ENCODE measurements at places on chromosomes 7 and 10. TPM values are rescaled to one million over a fixed set of nuclear protein-coding genes. Genes with fewer than 3 reads are reported as not detected.

The PIK3CG gene
- 6.5 TPM for total RNA-seq

The INMT gene
- 41.2 TPM for total RNA-seq

The CYP26C1 gene
- 0.31 TPM for total RNA-seq

The GPR15LG gene
- total RNA-seq: not detected

DNA sequence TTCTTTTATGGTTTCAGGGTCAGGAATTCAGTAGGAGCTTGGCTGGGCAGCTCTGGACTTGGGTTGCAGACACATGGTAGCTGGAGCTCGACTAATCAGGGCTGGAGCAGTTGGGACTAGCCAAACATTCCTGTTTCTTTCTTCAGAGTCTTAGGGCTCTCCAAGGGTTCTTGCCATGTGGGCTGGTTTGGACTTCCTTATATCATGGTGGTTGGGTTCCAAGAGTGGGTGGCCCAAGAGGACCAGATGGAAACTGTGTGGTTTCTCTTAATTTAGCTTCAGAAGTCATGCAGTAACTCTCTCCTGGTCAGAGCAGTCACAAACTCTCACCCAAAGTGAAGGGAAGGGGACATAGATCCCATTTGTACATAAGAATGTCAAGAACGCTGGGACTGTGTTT lies 270.1 kb upstream of the FZD1 start:
- no peak for DNase-seq
- no peaks in the 10 kb centered on the region for H3K36me3 ChIP-seq
- no peaks in the 10 kb centered on the region for H3K27me3 ChIP-seq
- no peaks in the 10 kb centered on the region for H3K4me1 ChIP-seq
- no peak overlapping the region for H3K27ac ChIP-seq

GRCh38 chr7:138873220-138873892 lies 75.4 kb upstream of the ATP6V0A4 start:
- no peaks in the 10 kb centered on the region for H3K27me3 ChIP-seq
- H3K4me1 ChIP-seq: no peaks in the 10 kb centered on the region
- no peaks in the 10 kb centered on the region for H3K36me3 ChIP-seq
- no peak overlapping the region for H3K27ac ChIP-seq
- H3K4me3 ChIP-seq: no peak overlapping the region

DNA sequence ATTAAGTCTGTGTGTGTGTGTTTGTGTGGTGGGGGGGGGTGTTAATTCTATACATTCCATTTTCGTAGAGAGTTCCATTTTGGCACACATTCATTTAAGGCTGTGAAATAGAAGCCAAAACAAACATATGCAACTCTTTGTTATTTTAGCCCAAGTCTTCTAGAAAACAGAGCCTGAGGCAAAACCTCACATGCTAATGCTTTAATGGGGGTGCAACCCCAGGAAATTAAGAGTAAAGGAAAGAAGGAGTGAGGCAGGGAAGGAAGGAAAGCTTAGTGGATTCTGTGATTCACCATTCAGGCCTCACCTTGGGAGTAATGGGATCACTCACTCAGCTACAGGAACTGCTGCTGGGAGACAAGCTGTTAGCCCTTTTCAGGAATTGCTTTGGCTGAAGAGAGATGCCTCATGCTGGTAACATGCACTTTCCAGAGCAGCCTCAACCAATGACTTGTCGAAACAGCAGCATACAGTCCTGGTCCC lies 73.0 kb upstream of the CTTNBP2 start:
- no peaks in the 10 kb centered on the region for H3K27me3 ChIP-seq
- DNase-seq: no peak
- H3K4me3 ChIP-seq: no peak overlapping the region

GRCh38 chr10:64041989-64042490 lies 520.8 kb downstream of the REEP3 start:
- no peaks in the 10 kb centered on the region for H3K36me3 ChIP-seq
- no peak for DNase-seq
- H3K4me3 ChIP-seq: peak overlapping the region; percentile 46
- H3K4me1 ChIP-seq: no peaks in the 10 kb centered on the region
- H3K27ac ChIP-seq: no peak overlapping the region

- no peaks in the 10 kb centered on the region for H3K27me3 ChIP-seq
- H3K4me1 ChIP-seq: no peaks in the 10 kb centered on the region
- no peak for DNase-seq
- H3K36me3 ChIP-seq: no peaks in the 10 kb centered on the region
- no peak overlapping the region for H3K4me3 ChIP-seq
Observed at GRCh38 chr10:68184546-68184945, 47.4 kb downstream of the ATOH7 start.

- H3K4me3 ChIP-seq: no peak overlapping the region
- no peaks in the 10 kb centered on the region for H3K27me3 ChIP-seq
- DNase-seq: no peak
- H3K36me3 ChIP-seq: no peaks in the 10 kb centered on the region
Observed at GRCh38 chr7:32522746-32523530, 27.6 kb downstream of the AVL9 start.

DNA sequence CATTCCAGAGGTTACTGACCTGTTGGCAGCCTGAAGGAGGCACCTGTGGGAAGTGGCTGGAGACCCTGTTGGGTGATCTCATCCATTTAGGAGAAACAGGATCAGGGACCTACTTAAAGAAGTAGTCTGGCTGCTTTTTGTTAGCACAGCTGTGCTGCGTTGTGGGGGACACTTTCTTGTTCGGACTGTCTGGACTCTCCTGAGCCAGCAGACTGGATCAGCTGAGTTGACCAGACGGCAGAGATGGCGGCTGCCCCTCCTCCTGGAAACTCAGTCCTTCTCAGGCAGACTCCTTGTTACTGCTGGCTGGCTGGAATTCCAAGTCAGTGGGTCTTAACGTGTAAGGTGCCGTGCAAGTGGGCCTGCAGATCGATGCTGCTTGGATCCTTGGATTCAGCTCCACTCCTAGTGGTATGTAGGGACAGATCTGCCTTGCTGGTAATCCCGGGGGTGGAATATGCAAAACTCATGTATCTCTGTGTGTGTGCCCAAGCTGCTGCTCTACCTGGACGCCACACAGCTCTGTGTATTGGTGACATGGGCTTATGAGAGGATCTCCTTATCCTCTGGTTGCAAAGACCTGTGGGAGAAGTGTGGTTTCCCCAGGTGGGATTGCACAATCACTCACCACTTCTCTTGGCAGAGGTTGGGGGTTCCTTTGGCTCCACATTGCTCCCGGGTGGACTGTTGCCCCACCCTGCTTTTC lies 87.3 kb downstream of the CCSER2 start:
- no peaks in the 10 kb centered on the region for H3K36me3 ChIP-seq
- H3K4me1 ChIP-seq: no peaks in the 10 kb centered on the region
- H3K27ac ChIP-seq: no peak overlapping the region

DNA sequence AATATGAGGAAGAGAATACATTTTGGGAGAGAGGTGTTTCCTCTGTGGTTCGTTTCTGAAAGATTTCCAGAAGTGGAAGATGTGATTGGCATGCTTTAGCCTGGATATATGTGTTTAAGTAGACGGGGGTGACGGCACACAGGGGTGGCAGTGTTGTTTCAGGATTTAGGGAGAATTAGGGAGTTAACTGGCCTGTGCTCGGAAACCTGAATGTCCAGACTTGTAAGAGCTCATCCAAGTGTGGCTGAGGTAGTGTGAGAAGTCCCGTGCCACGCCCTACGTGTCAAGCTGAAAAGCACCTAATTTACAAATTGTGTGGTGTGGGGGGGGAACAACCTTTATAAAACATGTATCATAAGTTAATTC lies 1.1 kb downstream of the RALA start:
- H3K27ac ChIP-seq: peak overlapping the region; percentile 95
- peak overlapping the region; percentile 96 for H3K4me3 ChIP-seq
- no peaks in the 10 kb centered on the region for H3K27me3 ChIP-seq

DNA sequence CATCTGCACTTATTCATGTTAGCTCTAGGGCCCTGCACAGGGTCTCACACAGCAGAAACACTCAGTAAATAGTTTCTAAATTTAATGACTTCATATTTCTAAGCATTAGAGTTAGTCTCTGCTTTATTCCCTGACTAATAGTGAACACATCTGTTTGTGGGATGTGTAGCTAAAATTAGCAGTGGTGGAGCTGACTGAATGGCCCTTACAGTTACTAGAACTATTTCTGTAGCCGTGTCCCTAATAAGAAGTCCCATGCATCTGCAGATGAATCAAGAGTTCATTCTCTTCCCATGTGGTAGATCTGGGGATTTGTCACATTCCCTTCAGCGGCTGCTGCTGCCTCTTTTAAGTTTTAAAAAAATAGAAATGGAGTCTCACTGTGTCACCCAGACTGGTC lies 11.7 kb downstream of the MAP3K8 start:
- H3K27ac ChIP-seq: no peak overlapping the region
- no peaks in the 10 kb centered on the region for H3K36me3 ChIP-seq
- H3K4me1 ChIP-seq: no peaks in the 10 kb centered on the region
- no peak for DNase-seq
- no peaks in the 10 kb centered on the region for H3K27me3 ChIP-seq
- H3K4me3 ChIP-seq: no peak overlapping the region

All from testis (tissue), 5 donors.